Activated CD4-positive, alpha-beta T cell treated with anti-CD3 and anti-CD28 coated beads, Interleukin-2, amount 50 U/mL, for 4 hours (primary cell): ENCODE measurements at places on chromosomes 12 and 14.

GRCh38 chr12:44972746-44973421 lies 78.0 kb downstream of the DBX2 start:
- DNase-seq, result no peak

DNA sequence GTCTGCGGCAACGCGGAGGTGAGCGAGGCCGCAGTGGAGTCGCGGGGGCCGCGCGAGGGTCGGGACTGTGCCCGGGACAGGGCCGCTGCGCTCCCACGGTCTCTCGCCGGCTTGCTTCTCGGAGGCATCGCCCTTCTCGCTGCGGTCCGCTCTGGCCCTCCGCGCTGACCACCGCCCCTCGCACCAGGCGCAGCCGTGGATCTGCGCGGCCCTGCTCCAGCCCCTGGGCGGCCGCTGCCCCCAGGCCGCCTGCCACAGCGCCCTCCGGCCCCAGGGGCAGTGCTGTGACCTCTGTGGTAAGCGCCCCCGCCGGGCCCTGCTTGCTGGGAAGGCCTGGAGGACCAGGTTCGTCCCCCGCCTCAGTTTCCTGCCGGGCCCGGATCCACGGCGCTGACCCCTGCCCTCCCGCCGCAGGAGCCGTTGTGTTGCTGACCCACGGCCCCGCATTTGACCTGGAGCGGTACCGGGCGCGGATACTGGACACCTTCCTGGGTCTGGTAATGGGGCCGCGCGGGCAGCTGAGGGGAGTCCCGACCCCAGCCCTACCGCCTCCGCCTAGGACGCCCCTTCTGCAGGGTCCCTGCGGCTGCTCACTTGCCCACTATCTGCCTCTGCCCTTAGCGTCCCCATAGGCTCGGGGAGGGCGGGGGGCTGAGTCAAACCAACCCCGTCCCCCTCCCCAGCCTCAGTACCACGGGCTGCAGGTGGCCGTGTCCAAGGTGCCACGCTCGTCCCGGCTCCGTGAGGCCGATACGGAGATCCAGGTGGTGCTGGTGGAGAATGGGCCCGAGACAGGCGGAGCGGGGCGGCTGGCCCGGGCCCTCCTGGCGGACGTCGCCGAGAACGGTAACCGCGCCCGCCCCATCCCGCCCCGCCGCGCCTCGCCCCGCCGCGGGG lies 7.0 kb downstream of the AMN start:
- no peak for DNase-seq

DNA sequence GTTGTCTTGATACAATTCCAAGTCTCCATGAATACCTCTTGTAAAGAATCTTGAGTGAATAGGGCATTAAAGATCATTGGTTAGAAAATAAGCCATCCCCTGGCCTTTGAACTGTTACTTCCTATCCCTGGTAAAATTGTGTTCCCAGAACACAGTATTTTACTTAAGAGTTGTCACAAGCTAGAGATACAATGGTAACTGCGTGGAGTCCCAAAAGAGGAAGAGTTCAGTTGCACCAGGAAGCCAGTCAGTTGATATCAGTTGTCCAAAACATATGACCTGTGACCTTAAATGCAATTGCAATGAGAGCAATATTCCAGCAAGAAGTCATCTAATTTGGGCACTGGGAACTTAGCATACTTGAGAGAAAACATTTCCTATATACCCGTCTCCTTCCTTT lies 117.3 kb downstream of the NEDD1 start:
- DNase-seq, result no peak

- DNase-seq, result no peak
Observed at GRCh38 chr14:95635051-95635450, 51.2 kb upstream of the TCL1B start.

DNA sequence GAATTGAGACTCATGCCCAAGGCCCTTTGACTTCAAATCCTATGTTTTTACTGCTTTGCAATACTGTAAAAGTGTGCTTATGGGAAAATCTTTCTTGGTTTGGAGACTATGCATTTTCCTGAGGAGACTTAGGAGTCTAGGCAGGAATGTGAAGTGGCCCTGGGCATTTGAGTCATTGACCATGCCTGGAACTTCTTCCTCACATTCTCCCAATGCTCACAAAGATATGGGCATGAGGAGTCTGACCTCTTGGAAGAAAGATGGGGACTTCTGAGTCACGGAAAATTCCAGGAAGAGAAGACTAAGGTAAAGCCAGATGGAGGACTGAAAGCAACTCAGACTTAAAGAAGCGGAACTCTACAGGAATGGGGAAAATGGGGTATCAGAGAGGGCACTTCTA lies 38.2 kb upstream of the ZNF641 start:
- DNase-seq, result no peak

- DNase-seq, result no peak
Observed at GRCh38 chr12:58066296-58066695, 124.9 kb downstream of the ATP23 start.

DNA sequence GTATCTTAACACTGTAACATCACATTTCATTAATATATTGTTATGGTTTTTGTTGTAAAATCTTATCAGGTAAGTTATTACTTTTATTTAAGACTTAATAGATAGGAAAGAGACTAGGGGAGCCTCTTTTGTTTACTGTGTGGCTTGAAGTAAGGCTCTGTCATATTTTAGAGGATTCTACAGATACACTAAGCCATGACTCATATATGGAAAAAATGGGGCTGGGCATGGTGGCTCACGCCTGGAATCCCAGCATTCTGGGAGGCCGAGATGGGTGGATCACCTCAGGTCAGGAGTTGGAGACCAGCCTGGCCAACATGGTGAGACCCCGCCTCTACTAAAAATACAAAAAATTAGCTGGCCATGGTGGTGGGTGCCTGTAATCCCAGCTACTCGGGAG lies 23.6 kb upstream of the NPFF start:
- DNase-seq, result no peak

GRCh38 chr14:49193332-49194065 lies 392.7 kb downstream of the RPS29 start:
- DNase-seq, result no peak

GRCh38 chr12:5648692-5649359 lies 216.9 kb downstream of the NTF3 start:
- DNase-seq, result no peak
